Immature natural killer cell (primary cell): ENCODE measurements at places on chromosomes 3 and 15.

- no peak for DNase-seq
Measured at GRCh38 chr15:99857836-99858235, 124.6 kb upstream of the LYSMD4 start.

GRCh38 chr3:151182349-151183079, 20.5 kb downstream of the GPR171 start:
- no peak for DNase-seq

DNA sequence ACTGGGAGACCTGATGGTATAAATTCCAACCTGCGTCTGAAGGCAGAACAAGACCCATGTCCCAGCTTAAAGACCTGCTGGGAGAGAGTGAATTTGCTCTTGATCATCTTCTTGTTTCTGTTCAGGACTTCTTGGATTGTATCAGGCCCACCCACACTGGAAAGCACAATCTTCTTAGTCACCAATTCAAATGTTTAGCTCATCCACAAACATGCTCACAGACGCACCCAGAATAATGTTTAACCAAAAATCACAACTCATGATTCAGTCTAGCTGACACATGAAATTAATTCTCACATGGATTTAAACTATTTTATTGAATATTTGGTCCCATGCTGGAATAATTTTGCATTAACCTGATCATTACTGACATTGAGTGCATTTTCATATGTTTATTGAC, 37.8 kb upstream of the GOLGA6L2 start:
- DNase-seq: no peak

- peak; percentile 89 for DNase-seq
Measured at GRCh38 chr3:142270407-142270806, 45.0 kb upstream of the GK5 start.

GRCh38 chr15:70436428-70436827, 326.9 kb downstream of the UACA start:
- DNase-seq: no peak

GRCh38 chr3:14719006-14719405, 44.1 kb downstream of the C3orf20 start:
- no peak for DNase-seq

DNA sequence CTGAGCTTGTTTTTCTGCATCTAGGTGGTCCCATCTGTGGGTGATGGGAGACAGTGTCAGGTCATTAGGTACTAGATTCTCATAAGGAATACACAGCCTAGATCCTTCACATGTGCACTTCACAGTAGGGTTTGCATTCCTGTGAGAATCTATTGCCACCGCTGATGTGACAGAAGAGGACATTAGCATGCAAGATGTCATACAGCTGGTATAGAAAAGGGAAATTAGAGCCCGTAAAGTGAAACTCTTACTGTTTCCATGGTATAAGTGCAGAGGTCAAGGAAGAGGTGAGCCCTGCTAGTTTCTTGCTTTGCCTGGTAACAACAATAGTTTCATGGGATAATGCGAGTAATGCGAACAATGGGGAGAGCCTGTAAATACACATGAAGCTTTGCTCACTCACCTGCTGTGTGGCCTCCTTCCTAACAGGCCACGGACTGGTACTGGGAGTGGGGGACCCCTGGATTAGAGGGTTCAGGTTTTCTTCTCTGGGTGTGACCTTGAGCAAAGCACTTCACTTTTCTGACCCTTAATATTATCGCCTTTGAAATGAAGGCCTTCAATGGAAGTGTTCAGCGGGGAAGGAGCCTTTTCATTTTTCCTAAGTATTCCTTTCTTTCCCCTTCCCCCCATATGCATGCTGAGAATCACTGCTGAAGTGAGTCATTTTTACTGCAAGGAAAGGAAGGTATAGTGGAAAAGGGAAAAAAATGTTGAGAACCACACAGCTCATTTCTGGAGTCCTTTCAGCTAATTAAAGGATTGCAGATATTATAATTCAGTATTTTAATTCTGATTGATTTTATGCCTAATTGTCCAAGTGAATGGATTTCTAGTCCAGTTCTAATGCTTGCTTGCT, 286.4 kb downstream of the UBE2E2 start:
- DNase-seq: no peak

DNA sequence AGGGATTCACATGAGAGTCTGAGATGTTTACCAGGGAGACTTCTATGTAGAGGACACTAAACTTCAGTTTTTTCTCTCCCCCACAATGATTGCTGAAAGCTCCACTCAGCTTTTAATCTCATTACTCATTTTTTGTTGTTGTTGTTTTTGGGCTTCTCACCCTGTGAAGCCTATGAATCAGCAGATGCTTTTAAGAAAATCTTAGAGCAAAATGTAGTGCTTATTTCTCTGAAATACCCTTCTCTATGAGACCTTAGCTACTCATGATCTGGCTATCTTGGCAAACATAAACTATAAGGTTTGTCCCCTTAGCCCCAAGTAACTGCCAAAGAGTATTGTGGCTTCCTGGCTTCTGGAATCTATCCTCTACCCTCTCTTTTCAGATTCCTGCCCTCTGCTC, 537.3 kb downstream of the OCA2 start:
- DNase-seq: no peak

DNA sequence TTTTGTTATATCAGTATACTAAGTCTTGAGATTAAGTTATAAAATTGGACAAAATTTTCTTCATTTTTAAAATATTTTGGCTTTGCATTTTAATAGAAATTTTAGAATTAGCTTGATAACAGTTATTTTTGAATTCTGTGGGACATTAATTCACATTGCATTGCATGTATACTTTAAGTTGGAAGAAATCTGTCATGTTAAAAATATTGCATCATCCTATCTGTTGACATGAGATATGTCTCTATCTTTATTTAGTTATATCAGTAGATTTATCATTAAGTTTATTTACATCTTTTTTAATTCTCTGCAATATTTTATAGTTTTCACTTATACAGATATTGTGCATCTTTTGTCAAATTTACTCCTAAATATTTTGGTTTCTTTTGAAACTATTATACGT, 904.6 kb upstream of the NR2F2 start:
- DNase-seq: no peak

- DNase-seq: no peak
Measured at GRCh38 chr3:35653347-35653746, 14.0 kb downstream of the ARPP21 start.

GRCh38 chr3:38599886-38600285, 49.6 kb downstream of the SCN5A start:
- DNase-seq: no peak

GRCh38 chr3:108527817-108528216, 17.4 kb upstream of the MYH15 start:
- DNase-seq: no peak

GRCh38 chr15:98614681-98615080, 33.7 kb upstream of the IGF1R start:
- no peak for DNase-seq

GRCh38 chr3:102181175-102181920, 253.5 kb upstream of the ZPLD1 start:
- DNase-seq: no peak

GRCh38 chr3:127851899-127852298, 29.6 kb upstream of the MGLL start:
- no peak for DNase-seq

DNA sequence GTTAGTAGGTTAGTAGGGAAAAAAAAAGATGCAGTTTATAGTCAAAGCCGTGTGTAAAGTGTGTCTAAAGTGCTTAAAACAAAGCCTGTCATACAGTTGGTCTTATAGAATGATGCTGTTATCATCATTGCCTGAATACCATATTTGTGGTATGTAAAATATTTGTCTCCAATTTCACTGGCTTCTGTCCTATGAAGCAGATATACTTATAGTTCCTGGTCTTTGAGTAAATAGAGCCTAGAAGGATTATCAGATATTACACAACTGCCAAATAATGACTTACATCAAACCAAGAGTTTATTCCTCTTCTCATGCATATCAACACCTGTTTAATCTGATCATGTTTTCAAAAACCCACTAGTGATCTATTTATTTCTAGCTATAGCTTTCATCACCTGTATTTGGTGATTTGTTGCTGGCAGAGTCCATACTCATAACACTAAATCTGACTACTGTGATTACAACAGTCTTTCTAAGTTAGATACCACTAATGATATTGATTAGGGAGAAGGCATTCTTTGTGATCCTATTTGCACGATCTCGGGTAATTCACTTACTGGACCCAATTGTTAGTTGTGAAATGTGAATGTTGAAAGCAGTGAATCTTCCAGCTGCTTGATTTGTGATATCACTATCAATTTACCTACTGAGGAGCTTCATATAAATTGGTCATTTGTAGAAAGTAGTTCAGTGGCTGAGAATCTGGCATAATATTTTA, 413.7 kb downstream of the LPP start:
- no peak for DNase-seq

DNA sequence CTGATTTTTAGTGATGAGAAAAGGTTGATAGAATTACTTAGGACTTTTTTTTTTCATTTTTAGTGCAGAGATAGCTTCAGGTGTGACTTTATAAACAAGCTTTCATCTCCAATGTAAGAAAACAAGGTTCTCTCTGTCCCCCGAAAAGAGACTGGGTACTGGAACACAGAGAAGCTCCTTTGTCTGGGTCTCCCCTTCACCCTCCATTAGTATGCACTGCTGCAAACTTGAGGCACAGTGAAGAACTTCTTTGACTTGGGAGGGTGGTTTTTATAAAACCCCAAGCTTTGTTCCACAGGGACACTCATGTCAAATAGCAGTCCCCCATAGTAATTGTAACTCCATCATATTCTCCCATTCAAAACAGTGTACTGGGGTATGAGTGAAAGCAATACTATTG, 93.5 kb upstream of the SOX2 start:
- DNase-seq: no peak

GRCh38 chr15:90316139-90316538, 35.9 kb upstream of the ZNF774 start:
- no peak for DNase-seq

GRCh38 chr15:100131321-100132224, 210.2 kb downstream of the ADAMTS17 start:
- DNase-seq: no peak

- DNase-seq: no peak
Measured at GRCh38 chr3:149306751-149307434, 26.5 kb downstream of the TM4SF18 start.

DNA sequence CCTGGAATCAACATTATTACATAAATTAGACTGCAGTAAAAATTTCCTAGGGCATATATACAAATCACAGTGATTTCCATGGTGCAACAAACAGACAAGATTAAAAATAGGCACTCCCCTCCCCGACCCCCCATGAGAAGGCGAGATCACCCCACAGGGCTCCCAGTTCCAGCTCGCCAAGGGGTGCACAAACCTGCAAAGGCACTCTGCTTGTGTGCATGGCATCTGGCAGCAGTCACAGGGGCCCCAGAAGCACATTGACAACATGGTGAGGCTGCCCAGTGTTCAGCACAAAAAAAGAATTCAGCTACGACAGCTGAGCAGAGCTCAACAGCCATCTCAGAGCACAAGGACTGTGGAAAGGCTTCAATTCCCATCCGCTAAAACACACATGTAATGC, 19.2 kb upstream of the CERS3 start:
- DNase-seq: no peak

GRCh38 chr3:168981396-168981795, 682.1 kb downstream of the MECOM start:
- DNase-seq: no peak

GRCh38 chr15:75723847-75724660, 11.4 kb upstream of the CSPG4 start:
- DNase-seq: no peak

- no peak for DNase-seq
Measured at GRCh38 chr3:60760145-60760544, 491.1 kb downstream of the FHIT start.

DNA sequence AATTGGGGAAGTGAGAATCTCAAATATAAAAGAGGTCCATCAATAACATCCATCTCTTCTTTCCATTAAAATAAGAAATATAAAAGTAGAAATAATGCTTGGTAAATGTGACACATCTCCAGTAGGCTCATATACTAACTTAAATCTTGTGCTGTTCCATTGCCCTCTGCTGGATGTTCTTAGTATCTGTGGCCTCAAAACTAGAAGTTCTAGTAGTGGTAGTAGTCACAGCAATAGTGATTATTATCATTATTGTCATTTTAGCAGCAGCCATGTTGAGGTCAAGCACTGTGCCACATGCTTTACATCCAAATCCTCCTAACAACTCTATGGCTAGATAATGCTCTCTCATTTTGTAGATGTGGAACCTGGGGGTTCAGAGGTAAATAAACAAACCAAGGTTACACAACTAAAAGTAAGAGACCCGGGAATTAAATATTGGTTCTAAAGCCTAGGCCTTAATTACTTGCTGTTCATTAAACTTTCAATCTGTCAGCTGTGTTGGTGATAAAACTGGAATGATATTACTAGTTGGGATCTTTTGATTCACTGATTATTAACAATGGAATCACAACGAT, 20.2 kb upstream of the BTLA start:
- DNase-seq: peak; percentile 55

- no peak for DNase-seq
Measured at GRCh38 chr3:41519746-41520145, 320.4 kb downstream of the CTNNB1 start.

DNA sequence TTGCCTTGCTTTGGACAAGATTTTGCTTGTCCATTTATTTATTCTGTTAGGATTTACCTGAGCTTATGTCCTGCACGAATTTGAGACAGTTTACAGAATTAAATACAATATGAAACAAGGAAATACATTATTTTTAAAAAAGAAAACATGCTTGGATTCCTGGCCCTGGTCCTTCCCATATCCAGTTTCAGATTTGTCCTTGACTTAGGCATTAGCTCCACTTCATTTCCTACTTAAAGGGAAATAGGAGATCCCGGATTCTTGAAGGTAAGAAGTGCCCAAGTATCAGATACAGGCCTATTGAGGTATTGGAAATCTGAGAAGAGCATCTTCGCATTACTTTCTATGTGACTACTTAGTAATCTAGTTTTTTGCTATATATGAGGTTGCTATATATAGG, 672.0 kb downstream of the SI start:
- DNase-seq: no peak

DNA sequence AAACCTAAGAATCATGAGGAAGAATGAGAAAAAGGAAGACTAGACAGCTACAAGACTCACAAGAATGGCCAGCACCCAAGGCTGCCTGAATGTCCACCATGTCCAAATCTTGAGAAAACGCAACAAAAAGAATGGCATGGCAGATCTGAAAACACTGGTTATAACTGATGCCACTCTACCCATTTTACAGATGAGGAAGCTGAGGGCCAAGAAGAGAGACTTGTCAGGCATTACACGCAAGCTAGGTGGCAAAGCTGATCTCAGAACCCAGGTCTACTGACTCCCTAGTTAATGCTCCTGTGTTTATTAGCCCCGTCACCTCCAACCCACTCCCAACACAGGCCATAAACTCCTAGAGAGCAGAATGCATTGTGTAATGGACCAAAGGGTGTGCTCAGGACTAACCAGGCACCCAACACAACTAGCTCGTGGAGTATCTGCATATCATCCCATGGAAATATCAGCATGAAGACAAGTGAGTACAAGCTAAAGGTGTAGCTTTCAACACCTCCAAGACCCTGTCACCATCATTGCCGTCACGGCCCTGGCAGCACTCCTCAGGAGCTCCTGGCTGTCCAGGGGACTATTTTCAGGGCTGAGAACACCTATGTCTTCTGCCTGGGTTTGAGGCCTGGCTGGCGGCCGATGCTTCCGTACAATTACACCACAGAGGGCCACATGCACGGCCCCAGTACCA, 111.7 kb downstream of the XXYLT1 start:
- no peak for DNase-seq

- no peak for DNase-seq
Measured at GRCh38 chr15:91609231-91609630, 244.3 kb upstream of the SLCO3A1 start.

- DNase-seq: no peak
Measured at GRCh38 chr15:78695046-78695671, 54.1 kb upstream of the CHRNB4 start.
